ENCODE measurements at places on chromosomes 16 and 17.

GRCh38 chr17:60846175-60846574 lies 168.5 kb downstream of the BCAS3 start:
- DNase-seq, result no peak

DNA sequence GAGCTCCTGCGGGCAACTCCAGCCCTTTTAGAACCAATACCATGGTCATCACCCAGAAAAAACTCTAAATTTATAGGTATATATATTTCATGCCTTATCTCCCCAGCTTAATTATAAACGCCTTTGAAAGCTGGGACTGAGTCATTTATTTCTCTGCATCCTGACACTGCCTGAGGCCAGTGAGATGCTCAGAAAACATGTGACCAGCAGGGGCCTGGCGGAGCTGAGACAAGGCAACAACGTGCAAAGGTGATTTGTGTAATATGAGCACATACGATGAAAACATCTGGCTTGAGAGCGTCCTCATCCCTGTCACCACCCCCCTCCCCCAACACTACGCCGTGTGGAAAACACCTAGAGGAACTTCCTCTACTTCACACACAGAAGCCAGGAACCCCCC lies 22.7 kb downstream of the NXN start:
- DNase-seq, result no peak

DNA sequence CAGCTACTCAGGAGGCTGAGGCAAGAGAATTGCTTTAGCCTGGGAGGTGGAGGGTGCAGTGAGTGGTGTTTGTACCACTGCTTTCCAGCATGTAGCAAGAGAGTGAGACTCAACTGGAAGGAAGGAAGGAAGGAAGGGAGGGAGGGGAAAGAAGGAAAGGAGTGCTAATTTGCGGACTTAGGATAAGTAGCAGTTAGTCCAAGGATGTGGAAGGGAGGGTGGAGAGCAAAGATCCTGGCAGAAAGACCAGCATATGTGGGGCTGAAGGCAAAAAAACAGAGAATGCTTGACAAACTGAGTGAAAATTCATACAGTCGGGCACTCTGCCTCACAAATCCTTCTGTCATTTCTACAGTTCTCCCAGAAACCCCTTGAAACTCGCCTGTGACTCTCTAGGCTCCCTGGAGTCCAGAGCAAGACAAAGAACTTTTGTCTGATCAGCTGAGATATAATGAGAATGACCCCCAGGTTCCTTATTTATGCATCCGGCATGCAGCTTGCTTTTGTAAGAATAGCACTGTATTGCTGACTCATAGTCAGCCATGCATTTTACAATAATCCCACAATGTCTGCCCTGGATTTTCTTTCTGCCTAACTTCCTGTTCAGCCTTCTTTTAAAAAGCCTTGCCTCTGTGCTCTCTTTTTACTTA lies 31.5 kb downstream of the CDK5RAP3 start:
- no peak for DNase-seq

DNA sequence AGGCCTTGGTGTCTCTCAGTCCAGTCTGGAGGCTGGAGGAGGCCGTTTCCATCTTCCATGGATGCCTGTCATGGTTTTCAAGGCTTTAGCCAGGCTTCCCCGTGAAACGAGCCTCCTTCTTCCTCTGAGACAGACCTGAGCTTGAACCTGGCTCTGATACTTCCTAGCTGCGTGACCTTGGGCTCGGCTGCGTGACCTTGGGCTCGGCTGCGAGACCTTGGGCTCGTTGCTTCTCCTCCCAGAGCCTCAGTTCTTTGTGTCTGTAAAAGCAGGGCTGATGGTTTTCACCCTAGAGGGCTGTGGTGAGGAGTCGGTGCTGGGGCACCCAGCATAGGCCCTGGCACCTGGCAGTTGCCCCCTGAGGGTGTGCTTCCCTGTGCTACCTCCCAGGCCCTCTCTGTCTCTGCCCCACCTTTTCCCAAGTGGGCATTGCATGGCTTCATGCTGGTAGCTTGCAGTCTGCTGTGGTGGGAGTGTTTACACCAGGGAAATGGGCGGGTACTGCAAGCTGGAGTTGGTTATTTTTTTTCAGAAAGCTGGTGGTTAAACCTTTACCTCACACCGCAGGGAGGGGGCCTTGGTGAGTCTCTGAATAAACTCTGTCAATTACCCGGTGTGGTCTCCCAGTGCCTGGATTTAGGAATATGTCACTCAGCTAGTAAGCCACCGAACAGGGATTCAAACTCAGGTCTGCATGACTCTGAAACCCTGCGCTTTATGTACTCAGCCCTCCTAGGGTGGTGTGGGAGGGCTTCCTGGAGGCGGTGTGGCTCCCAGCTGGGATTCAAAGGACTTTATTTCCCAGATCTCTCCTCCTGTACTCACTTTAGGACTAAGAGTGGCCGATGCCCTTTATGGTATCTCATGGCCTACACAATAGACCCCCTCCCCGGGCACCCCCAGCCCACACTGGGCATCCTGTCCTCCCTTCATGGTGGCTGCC lies 129.0 kb upstream of the CIBAR2 start:
- DNase-seq, result no peak

DNA sequence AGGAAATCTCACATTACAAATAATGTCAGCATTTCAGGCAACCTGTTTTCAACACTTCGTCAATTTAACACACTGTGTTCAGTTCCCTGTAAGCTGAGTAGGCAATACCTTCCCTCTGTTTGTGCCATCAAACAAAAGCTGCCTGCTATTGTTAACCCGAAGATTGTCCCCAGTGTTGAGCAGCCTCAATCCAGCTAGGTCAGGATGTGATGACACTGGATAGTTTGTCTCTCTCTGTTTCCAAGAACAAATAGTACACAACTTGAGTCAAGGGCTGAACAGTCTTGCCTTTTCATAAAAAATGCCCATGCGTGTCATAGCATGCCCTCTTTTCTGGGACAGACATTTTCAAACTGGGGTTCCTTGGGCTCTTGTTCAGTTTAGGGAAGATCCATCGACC lies 36.4 kb downstream of the HSD17B2 start:
- no peak for DNase-seq

GRCh38 chr16:88746506-88746905 lies 38.5 kb downstream of the PIEZO1 start:
- no peak for DNase-seq

DNA sequence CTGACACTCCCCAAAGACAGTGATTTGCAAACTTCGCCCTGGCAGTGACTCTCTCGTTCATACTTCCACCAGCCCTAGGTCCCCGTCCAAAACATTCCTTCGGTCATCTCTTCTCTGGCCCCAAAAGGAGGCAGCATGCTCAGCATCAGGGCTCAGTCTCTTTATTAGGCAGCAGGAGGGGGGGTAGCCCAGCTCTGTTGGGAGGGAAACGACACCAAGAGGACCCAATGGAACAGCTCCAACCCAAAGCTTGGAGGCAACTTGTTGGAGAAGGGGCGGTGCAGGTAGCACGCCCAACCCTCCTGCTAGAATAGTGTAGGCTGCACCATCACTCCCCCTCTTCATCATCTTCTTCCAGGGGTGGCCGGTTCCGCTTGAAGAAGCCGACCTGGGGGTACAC lies 8.4 kb upstream of the FAM171A2 start:
- no peak for DNase-seq

DNA sequence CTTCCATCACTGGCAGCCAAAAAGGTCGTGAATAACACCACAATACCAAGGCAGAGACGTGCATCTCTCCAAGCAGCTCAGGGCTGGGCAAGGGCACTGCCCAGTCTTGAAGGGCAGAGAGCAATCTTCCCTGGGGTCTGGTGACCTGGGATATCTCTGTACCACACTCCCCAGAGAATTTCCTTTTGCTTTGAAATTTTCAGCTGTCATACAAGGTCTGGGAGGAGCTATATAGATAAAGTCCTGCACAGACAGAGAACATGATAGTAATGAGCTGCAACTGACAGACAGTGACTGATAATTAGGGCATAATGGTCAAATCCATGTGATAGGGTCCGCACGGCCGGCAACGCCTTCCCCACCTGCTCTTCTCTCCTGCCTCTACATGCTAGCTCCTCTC lies 68.2 kb downstream of the DYNLRB2 start:
- DNase-seq, result no peak

GRCh38 chr17:3885271-3885670 lies 7.6 kb downstream of the CAMKK1 start:
- DNase-seq, result no peak

DNA sequence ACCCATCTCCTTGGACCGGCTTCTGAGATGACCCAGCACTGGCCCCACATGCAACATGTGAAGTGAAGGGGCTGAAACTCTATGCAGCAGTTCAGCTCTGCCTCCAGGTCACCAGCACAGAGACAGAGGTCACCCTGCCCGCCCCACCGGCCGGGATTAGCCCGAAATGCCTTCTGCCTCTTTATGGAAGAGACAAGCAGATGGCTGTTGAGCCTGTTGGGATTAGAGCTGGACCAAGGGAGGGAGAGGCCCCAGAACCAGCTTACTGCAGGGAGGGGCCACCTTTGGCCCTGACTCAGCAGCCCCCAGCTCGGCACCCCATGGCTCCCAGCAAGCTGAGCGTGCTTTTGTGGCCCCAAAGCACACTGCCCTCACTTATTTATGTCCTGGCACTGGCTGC lies 5.7 kb downstream of the AIPL1 start:
- no peak for DNase-seq

GRCh38 chr17:55962951-55963401 lies 190.3 kb upstream of the ANKFN1 start:
- DNase-seq, result no peak

DNA sequence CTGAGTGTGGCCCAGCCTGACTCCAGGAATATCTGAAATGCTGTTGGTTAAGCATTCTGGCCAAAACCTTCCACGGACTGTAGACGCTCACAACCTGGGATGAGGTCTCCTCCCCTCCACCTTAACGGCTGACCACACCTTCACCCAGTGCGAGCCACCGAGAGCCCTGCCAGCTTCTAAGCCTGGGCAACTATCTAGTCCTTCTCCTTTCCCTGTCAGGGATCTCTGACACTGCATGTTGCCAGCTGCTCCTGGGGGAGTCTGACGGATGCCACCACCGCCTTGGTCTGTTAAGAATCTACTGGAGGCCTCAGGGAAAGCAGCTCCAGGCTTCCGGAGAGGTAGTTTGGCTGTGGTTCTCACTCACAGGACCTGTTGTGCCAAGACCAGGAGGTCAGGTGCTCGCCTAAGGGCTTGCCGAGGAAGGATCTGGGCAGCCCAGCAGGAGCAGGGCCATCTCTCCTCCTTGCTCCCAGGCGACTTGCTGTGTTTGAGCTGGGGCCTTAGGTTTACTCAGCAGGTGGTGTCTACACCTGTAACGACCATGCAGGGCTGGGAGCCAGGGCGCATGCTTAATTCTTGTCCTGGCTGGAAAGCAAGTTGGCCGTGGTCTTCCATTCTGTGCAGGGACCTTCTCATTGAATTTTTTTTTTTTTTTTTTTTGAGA lies 111.8 kb downstream of the NTN1 start:
- no peak for DNase-seq

DNA sequence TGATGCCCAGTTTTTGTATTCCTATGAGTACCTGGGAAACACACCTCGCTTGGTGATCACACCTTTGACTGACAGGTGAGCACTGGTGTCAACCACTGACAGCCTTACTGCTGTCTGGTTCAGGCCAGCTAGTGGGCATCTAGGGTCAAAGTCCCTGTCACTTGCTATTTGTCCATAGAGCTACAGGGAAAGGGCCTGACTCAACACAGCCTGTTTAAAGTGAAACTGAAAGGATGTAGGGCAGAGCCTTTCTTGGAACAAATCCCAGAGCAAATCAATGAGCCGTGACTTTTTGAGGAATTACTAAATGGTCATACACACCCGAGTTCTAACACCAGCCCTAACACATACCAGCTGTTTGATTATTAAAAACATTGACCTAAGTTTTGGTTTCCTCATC lies 106.8 kb downstream of the DNAH9 start:
- DNase-seq, result no peak

DNA sequence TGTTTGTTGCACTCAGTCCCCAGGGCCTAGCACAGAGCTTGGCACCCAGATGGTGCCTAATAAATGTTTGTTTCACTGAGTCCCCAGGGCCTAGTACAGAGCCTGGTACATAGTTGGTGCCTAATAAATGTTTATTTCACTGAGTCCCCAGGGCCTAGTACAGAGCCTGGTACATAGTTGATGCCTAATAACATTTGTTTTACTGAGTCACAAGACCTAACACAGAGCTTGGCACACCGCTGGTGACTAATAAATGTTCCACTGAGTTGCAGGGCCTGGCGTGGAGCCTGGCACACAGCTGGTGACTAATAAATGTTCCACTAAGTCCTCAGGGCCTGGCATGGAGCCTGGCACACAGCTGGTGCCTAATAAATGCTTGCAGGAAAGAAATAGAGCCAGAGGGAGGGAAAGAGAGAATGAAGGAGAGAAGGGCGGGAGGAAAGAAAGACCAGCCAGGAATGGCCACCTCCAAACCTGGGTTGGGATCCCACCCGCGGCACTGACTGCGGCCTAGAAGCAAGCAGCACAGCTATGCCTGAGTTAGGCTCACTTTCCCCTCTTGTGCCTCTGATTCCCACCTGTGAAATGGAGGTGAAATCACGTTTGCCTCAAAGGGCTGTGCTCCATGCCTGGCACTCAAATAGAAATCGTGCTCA lies 7.5 kb downstream of the SLC5A11 start:
- no peak for DNase-seq

GRCh38 chr17:11082559-11082958 lies 158.5 kb upstream of the SHISA6 start:
- DNase-seq, result no peak

DNA sequence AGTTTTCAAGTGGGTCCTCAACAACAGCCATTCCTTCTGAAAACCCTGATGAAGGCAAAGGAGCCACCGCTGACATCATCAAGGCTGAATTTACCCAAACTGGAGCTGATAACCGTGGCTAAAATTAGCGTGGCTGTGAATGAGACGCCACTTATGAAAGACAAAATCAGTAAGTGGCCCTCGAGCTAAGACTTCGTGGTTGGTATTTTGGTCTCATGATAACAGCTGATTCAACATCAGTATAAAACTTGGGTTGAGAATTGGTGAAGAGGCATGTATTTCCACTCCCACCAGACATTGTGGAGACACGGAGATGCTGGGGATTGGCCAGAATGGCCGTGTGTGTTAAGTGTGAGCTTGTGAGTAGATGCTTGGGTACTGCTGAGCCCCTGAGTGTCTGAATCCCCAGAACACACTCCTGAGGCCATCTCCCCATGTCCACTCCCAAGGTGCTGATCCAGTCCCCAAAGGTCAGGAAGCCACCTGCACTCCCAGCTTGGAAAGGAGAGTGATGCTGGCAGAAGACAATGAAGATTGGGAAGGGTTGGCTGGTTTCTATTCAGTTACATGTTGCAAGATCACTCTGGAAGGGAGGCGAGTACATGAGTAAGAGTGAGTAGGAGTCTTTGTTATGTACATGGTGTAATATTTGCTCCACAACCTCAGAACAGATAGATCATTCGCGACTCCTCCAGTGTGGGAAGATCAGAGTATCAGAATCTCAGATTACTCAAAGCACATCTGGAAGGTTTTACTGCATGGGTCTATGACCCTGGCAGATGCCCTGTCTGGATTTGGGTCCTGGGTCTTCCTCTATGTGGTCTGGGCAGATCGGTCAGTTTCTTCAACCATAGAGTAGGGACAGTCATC lies 207.7 kb downstream of the HS3ST3A1 start:
- no peak for DNase-seq

Measured in CD8-positive, alpha-beta T cell (primary cell).